ENCODE measurements at places on chromosomes 4 and X. TPM values are rescaled to one million over a fixed set of nuclear protein-coding genes. Genes with fewer than 3 reads are reported as not detected.
A peak's percentile ranks its signal among the peaks of the same experiment; 100 is the strongest.

- no peak for DNase-seq
Measured at GRCh38 chr4:3730422-3731190, 35.6 kb upstream of the ADRA2C start.

- no peak for DNase-seq
Measured at GRCh38 chr4:86155766-86156165, 204.1 kb downstream of the MAPK10 start.

GRCh38 chr4:89055157-89056080 lies 1.6 kb downstream of the FAM13A start:
- no peak for DNase-seq

DNA sequence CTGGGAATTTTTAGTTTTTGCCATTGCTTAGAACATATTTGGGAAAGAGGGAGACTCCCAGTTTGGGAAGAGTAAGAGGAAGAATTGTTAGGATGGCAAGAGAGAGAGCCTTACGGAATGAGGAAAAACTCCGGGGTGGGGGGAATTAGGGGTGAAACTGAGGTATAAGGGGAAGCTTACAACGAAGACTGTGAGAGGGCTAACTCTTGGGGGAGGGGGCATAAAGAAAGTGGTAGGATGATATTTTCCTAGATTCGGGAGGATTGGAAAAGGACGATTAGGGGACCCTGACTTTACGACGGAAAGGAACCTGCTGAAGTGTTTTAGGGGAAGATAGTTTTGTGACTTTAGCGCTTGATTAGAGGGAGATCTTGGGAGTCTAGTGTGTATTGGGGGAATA lies 86.2 kb upstream of the HPRT1 start:
- DNase-seq, result no peak

GRCh38 chr4:161555689-161556660 lies 607.8 kb downstream of the FSTL5 start:
- DNase-seq, result no peak

DNA sequence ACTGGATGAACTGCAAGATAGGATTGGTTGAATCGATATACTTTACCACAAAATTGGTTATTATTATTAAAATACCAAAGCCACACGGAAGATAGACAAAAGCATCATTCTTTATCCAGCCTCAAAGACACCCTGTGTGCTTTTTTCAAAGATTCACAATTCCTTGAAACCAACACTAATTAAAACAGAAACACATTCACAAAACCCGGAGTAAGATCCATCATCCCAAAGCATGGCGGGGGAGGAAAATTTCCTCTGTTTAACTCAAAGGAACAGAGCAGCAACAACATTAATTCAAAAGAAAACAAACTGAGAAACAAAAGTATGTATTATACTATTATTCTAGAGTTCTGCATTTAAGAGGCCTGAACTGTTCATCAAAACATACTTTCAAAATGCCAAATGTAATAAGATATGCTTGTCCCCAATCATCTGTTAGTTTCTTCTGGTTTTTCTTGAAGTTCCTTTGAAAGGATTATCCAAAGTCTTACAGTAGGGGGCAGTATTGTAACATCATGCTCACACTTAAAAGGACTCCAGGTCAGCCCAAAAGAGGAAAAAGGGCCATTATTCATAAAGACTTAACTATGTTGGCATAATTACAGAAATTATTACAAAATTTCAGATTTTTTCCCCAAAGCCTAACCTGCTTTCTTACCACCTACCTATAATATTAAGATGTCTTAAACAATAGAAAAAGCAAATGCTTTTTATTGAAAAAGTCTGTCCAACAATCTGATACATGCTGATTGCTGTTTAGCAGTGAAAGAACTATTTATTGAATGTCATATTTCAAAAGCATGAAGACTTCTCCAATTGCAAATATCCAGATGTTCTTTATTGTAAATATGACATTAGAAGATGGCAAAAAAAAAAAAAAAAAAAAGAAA lies 168.7 kb downstream of the SCFD2 start:
- DNase-seq, result peak; percentile 78

DNA sequence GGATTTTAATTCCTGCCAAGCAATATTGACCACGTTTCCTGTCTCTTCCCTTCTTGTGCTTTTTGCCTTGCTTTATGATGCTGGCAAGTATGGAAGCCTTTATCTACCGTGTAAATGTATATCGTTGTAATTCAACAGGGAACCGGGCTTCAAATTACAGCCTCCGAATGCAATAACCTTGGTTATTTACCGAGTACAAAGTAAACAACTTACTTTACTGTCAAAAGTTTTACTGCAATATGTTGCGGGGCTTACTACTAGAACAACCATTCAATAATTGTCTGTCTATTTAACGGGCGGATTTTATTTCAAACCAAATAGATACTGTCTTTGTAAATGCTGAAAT lies 73.1 kb downstream of the PALLD start:
- DNase-seq, result no peak

DNA sequence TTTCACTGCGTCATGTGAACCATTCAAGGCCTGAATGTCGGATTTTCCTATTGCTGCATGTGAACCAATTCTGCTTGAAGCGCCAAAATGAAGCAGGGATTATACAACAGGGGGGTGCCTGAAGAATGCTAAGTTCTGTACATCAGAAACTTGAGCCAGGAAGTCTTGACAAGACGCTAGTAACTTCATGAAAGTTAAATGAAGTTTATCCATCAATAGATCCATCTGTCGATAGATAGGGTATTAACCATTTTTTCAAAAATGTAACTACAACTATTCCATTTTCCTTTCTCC lies 590 bp upstream of the NAF1 start:
- DNase-seq, result no peak

GRCh38 chrX:131918839-131919238 lies 104.3 kb upstream of the STK26 start:
- no peak for DNase-seq

- DNase-seq, result no peak
Measured at GRCh38 chrX:9339603-9340491, 125.0 kb upstream of the TBL1X start.

GRCh38 chr4:88320780-88321373 lies 36.5 kb upstream of the PPM1K start:
- DNase-seq, result no peak

DNA sequence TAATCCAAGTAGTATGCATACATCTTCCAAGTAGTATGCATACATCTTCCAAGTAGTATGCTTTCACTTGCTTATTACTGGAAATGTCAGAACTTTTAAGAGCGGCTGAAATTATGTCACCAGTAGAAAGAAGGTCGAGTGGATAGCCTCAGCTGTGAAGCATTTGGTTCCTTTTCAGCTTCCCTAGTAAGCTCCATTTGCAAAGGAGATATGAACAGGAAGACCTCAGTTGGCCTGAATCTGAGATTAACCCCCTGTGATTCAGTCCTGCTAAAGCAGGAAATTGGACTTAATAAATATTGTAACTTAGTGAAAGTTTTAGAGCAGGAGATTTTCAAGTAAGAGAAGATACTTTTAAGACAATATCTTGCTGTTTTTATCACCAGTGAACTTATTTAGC lies 48.1 kb downstream of the PCDH7 start:
- DNase-seq, result no peak

GRCh38 chrX:155923200-155923599 lies 42.1 kb downstream of the VAMP7 start:
- no peak for DNase-seq

DNA sequence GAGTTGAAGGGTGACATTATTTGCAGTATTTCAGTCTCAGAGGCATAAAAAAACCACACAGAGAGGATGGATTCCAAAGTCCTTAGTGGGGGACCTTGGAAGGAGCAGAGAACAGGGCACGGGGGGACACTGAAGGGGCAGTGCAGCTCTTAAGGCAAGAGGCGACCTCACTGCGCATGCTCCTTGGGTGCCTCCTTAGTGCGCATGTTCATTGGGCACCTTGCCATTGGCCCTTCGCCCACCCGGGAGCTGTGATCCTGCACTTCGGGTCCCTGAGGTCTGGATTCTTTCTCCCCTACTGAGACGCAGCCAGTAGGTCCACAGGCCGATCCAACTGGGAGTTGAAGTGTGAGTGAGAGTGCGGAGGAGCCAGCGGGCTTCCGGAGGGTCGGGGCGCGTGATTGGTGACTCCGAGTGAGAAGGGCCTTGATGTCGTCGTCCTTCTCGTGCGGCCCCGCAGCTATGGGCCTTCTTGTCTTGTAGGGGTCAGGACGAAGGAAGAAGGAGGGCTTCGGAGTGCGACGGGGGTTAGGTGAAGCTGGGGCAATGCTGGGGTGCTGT lies at the start of gene XAGE5:
Gene XAGE5 (plus strand): TSS at position 223 of the 561 bp plus-strand sequence. CDS start 1,280 bp downstream, outside the sequence.
- DNase-seq, result no peak

GRCh38 chrX:23118890-23119527 lies 119.2 kb downstream of the DDX53 start:
- no peak for DNase-seq

GRCh38 chr4:181479141-181479540 lies 764.1 kb upstream of the TENM3 start:
- no peak for DNase-seq

GRCh38 chrX:119512146-119512800 lies 44.0 kb downstream of the SLC25A5 start:
- DNase-seq, result no peak

GRCh38 chr4:186920992-186921391 lies 197.3 kb upstream of the FAT1 start:
- no peak for DNase-seq

DNA sequence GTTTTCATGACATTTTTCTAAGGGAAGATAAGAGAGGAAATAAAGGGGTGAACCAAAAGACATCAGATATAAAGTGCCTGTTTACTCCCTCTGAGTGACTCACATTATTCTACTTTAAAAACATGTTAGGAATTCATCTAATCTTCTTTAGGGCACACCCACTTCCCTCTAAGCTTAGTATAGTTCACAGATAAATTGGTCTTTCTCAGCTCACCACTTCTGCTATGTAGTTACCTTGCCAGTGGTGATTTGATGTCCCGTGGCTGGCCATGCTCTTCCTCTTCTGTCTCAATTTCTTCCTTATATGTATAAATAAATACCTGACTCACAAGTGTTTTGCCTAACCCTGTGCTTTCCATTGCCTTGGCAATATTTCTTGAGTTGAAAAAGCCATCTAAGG lies 96.8 kb downstream of the PDLIM5 start:
- DNase-seq, result no peak

DNA sequence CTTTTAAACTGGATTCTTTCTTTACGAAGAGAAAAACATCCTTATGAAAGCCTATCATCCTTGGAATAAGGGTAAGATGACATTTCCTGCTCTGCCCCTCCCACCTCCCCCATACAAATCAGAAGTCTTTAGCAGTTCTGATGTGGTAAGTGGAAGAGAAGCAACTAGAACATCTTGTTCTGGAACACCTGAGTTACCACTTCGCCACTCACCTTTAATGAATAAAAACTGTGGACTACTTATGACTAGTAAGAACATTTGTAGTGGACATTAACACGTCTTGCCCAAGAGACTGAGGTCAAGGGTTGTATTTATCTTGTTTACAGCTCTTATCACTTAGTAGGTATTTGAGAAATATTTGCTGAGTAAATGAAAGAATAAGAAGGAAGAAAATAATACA lies 4.3 kb downstream of the XKRX start:
- no peak for DNase-seq

GRCh38 chrX:17560385-17560784 lies 176.9 kb upstream of the SCML1 start:
- no peak for DNase-seq

- DNase-seq, result no peak
Measured at GRCh38 chr4:19987746-19988145, 264.0 kb upstream of the SLIT2 start.

DNA sequence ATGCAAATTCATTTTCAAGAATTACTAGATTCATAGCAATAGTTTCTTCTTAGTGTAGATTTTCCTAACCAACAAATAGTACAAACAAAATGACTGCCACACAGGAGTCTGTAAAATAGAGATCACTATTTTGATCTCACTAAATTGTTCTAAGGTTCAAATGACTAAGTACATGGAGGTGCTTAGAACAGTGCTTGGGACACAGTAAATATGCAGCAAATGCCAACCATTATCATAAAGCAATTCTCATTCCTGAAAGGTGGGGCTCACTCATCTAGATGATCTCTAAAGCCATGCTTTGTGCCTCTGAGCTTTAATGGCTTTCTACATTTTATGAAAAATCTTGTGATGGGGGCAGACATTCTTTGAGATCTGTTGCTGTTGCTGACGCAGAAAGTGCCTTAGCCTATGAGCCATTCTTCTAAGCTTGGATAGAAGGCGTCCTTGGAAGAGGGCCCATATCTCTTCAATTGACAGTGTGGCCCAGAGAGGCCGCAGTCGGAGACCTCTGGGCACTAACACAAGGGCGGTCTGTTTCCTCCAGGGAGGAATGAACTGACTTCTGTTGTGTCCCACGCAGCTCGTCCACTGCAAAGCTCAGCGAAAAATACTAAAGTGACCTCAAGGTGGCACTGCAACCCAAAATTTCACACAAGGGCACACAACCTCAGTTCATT lies 23.5 kb downstream of the TLR10 start:
- DNase-seq, result no peak

DNA sequence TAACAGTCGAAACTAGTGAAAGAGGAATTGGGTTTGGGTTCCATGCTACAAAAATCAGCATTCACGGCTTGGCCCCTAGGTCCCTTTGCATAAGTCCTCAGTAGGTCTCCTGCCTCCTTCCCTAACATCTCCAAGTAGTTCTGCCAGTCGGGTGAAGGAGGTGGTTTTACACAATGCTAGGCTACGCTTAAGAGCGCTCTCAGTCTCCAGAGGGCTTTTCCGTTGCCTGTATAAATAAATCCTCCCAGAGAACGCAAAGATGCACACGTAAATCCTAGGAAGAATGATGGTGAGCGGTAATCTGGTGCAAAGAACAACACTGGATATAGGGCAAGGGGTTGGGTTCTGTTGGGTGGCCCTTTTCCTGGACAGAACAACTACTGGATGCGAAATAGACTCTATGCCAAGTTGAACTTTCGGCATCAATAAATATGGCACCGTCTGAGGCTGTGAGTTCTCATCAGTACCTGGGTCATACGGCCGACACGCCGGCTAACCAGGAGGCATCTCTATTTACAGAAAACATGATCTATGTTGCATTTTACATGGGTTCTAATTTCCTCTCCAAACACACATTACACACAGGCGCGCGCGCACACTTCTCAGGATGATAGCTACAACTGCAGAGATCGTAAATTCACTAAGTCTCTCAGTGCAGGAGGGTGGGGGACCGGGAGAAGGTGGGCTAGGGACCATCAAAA lies 1.3 kb downstream of the CAMK2D start:
- peak; percentile 43 for DNase-seq

SGMS2 gene
- polyA plus RNA-seq, result 14.7 TPM

WDR45 gene
- 58.9 TPM for polyA plus RNA-seq

XAGE1A gene
- not detected for polyA plus RNA-seq

ZBTB49 gene
- 9.1 TPM for polyA plus RNA-seq

XAGE5 gene
- polyA plus RNA-seq, result not detected

ADH7 gene
- not detected for polyA plus RNA-seq

NAP1L3 gene
- polyA plus RNA-seq, result 16.2 TPM

WDR17 gene
- 6.0 TPM for polyA plus RNA-seq

NALF2 gene
- polyA plus RNA-seq, result 0.65 TPM

FREM3 gene
- polyA plus RNA-seq, result 0.10 TPM

CPLX1 gene
- 1.4 TPM for polyA plus RNA-seq

FAM236A gene
- polyA plus RNA-seq, result not detected

PGM2 gene
- 42.6 TPM for polyA plus RNA-seq

ERVMER34-1 gene
- 4.4 TPM for polyA plus RNA-seq

MEPE gene
- polyA plus RNA-seq, result not detected

Measured in right renal cortex interstitium (tissue), 3 donors.